Lower leg skin (tissue), 4 donors: ENCODE measurements at places on chromosomes 5 and 9. TPM values are rescaled to one million over a fixed set of nuclear protein-coding genes. Genes with fewer than 3 reads are reported as not detected.

The CBY3 gene
- total RNA-seq = not detected

- DNase-seq = no peak
Measured at GRCh38 chr9:37958154-37958553, 54.2 kb upstream of the SLC25A51 start.

DNA sequence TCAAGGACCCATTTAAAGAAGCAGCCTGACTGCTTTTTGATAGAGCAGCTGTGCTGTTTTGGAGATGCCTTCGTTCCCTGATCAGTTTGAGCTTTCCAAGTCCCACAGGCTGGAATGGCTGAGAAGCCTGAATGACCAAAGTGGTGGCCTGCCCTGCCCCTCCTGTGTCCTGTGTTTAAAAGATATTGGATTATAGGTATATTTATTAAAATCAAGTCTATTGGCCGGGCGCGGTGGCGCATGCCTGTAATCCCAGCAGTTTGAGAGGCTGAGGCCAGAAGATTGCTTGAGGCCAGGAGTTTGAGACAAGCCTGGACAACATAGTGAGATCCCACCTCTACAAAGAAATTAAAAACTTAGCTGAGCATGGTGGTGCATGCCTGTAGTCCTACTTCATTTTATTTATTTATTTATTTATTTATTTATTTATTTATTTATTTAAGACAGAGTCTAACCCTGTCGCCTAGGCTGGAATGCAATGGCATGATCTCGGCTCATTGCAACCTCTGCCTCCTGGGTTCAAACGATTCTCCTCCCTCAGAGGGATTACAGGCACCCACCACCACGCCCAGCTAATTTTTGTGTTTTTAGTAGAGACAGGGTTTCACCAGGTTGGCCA is 87.7 kb downstream of the CACNA1B start:
- peak; percentile 70 for DNase-seq

GRCh38 chr5:98217138-98217537 is 556.3 kb upstream of the RGMB start:
- no peak for DNase-seq

DNA sequence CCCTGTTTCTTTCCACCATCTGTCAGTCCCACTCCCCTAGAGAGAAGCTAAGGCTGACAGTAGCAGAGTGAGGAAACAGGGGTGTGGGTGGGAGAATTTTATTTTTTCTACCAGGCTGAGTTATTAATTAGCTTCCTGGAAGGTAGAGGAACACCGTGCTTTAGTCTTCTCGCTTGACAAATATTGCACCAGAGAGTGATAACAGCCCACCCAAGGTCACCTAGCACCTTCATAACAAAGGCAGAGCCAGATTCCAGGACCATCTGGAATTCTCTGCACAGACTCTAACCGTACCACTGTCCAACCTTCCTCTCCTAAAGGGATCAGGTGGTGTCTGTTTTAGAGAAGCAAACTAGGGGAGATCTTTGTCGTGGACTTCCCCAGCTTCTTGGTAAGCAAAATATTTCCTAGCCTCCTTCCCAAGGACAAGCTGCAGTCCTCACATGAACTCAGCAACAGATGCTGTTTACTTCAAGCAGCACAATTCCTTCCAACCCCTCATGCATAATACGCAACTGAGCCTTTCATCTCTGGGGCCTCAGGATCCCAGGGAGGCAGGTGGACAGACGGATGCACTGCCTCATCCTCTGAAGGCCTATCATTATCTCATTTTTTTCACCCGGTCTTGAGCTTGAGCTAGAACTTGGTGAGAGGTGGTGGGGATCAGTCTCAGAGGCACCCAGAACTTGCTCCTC is 308.7 kb upstream of the BRINP1 start:
- no peak for DNase-seq
